ENCODE measurements at places on chromosomes 1 and 21.

DNA sequence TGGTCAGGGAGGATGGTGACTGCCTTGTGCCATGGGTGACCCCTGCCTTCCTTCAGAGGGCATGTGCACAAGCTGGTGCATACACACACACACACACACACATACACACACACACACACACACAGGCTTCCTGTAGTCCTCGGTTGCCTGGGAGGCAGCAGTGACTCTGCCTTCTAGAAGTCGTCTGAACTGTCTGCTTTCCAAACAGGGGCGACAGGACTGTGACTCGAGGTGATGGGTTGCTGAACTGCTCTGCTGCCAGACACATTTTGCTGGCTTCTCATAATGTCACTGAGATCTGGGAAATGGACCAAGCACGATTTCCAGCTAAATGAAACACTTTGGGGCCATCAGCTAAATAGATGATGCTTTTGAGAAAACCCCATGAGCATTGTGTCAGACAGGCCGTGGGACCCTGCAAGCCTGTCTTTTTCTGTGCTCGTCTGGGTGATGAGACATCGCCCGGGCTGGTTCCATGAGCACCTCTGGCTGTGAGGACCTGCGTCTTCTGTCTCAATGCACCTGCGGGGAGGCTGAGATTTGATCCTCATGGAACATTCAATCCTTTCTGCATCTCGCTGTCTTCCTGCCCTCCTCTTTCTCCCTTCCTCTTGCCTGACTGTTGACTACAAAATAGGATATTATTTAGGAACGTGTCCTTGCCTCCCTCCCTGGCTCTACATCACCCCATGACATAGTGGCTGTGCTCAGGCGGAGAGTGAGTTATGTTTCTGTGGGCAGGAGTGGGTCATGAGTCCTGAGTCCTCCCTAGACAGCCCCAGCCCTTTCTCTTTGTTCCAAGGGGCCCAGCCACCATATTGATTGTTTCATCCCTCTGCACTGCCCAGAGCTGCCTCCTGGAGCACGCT is 436.8 kb downstream of the CAMTA1 start:
- DNase-seq: no peak

DNA sequence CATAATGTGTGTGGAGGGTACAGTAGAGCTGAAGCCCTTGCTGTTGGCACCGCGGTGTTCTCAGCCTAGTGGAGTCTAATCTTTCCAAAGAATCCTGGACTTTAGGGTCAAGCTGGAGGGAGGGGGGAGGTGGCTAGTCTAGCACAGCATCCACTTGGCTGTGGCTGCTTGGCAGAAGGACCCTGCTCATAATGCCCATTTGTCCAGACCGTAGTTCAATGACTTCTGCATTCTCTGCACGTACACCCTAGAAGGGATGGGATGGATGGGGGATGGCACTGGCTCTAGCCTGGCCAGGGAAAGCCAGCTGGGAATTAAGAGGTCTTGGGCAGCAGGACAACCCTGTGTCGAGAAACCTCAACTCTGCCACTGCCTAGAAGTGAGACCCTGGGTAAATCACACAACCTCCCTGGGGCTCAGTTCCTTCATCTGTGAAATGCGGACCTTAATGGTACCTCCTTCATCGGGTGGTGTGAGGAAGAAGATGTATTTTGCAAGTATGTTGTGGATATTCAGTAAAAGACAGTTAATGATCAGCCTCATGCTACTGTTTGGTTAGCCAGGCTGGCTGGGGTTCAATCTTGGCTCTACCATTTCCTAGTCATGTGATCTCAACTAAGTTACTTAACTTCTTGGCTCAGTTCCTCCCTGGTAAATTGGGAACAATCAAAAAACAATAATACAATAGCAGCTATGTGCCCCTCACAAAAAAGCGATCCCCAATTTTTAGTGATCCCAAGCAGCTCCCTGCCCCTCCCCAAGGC is 27.2 kb upstream of the CLIC4 start:
- DNase-seq: no peak

GRCh38 chr1:2275796-2276536 is 47.8 kb downstream of the SKI start:
- DNase-seq: no peak

- no peak for DNase-seq
Measured at GRCh38 chr1:218068241-218068640, 216.9 kb upstream of the RRP15 start.

DNA sequence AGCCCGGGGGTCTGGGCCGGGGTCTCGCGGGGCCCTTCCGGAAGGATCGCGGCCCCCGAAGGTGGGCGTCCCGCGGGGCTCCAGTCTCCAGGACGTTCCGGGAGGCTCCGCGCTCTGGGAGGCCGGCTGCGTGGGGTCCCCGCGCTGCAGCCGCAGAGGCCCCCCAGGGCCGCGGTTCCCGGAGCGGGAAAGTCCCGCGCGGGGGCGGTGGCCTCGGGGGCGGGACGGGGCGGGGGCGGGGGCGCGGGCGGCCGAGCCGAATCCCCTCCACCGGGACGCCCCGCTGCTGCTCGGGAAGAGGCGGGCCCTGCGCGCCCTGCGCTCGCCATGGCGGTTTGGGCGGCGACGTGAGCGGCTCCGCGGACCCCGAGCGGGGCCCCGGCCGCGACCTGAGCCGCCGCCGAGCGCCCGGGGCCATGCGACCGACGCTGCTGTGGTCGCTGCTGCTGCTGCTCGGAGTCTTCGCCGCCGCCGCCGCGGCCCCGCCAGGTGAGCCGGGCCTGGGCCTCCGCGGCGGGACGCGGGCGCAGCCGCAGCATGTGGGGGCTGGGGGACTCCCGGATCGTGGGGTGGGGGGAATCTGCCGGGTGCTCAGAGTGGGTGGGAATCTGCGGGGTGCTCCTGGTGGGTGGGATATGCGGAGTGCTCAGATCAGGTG is at the start of gene IFNGR2:
IFNGR2 (plus strand) TSS at position 286 of the 658 bp plus-strand sequence; CDS start at position 417, 131 bp downstream.
- peak; percentile 33 for DNase-seq

- DNase-seq: no peak
Measured at GRCh38 chr1:47515164-47515789, 77.4 kb downstream of the FOXD2 start.

GRCh38 chr1:31660871-31661455 is 16.3 kb upstream of the PEF1 start:
- DNase-seq: no peak

DNA sequence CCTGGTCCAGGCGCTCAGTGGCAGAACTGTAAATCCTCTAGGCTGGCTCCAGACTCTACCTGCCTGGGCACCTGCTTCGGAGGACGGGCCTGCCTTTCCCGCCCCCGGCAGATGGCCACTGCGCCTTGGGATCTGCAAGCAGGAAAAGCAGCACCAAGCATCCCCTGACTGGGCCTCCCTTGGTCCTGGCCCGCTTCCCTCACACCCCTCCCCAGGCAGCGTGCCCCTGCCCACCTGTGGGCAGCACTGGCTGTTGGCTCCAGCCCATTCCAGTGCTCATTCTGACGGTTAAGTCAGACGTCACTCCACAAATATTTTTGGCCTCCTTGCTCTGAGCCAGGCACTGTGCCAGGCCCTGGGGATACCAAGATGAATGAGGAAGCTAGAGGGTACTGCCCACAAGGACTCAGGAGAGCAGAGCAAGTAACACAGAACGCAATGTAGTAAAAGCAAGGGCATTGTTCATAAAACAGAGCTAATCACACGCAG is 22.0 kb upstream of the BLACAT1 start:
- no peak for DNase-seq

- no peak for DNase-seq
Measured at GRCh38 chr1:7558481-7558880, 212.6 kb upstream of the VAMP3 start.

- DNase-seq: no peak
Measured at GRCh38 chr1:70477090-70477489, 66.0 kb downstream of the CTH start.

DNA sequence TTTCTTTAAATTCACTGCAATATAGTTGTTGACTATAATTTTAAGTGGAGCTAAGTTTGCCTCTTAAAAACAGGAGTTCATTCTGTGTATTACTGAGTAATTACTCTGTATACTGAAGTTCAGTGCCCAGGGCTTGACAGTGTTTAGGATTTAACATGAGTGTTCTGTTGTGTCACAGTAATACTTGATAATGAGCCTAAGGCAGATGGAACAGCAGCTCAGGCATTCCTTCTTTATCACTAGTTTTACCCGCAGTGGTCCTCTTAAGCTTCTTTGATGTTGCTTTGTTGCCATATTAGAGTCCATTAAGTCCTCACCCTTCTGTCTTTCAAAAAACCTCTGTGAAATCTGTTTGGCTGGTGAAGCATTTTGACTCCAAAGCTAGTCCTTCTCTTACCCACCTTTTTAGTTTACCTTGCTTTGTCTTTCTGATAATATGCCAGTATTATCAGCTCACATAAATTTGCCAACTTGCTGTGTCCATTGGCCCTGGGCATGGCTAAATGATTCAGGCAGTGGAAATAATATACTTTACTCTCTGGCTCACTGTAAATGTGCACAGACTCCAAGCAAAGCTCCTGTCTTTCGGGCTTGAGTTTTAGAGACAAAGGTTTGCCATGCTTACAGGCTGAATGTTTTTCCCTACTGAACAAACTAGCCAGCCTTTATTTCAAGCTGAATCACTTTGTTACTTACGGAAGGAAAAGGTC is 17.7 kb downstream of the HIPK1 start:
- DNase-seq: no peak

- no peak for DNase-seq
Measured at GRCh38 chr1:202104073-202104472, 18.6 kb upstream of the GPR37L1 start.

DNA sequence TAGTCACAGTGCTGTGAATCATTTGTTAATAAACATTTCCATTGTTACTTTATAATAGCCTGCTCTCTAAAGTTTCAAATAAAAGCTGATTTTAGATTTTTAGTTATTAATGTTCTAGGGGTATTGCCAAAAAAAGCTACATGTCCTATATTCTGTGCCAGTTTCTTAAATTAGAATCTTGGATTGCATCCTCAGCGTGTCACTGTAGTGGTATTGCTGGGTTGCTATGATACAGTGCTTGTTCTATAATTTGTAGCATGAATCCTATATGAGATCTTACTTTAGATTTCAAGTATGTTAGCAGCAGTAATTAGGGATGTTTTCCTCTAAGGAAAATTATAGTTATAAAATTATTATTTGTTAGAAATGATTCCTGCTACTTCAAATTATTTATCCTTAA is 16.4 kb downstream of the PPP2R5A start:
- DNase-seq: no peak

- no peak for DNase-seq
Measured at GRCh38 chr1:40982721-40983120, 3.2 kb downstream of the CTPS1 start.

GRCh38 chr1:9321480-9321849 is 28.8 kb downstream of the SPSB1 start:
- DNase-seq: no peak

- DNase-seq: no peak
Measured at GRCh38 chr1:51669816-51670215, 52.9 kb downstream of the OSBPL9 start.

GRCh38 chr1:216887032-216887431 is 163.8 kb upstream of the ESRRG start:
- no peak for DNase-seq

DNA sequence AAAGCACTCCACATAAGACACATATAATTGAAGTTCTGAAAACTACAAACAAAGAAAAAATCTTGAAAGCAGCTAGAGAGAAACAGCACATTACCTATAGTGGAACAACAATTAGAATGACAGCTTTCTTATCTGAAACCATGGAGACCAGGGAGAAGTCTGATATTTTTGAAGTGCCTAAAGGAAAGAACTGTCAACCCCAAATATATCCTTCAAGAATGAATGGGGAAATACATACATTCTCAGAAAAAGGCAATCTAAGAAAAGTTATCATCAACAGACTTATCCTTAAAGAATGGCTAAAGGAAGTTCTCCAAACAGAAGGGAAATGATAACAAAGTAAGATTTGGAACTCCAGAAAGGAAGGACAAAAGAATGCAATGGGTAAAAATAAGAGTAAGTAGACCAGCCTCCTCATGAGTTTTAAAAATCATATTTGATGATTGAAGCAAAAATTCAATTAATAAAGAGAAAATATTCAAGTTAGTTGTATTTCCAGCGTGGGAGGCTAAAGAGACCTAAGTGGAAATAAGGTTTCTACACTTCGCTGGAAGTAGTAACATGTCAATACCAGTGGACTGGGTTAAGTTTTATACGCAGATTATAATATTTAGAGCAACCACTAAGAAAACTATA is 170.8 kb upstream of the SAMSN1 start:
- no peak for DNase-seq

DNA sequence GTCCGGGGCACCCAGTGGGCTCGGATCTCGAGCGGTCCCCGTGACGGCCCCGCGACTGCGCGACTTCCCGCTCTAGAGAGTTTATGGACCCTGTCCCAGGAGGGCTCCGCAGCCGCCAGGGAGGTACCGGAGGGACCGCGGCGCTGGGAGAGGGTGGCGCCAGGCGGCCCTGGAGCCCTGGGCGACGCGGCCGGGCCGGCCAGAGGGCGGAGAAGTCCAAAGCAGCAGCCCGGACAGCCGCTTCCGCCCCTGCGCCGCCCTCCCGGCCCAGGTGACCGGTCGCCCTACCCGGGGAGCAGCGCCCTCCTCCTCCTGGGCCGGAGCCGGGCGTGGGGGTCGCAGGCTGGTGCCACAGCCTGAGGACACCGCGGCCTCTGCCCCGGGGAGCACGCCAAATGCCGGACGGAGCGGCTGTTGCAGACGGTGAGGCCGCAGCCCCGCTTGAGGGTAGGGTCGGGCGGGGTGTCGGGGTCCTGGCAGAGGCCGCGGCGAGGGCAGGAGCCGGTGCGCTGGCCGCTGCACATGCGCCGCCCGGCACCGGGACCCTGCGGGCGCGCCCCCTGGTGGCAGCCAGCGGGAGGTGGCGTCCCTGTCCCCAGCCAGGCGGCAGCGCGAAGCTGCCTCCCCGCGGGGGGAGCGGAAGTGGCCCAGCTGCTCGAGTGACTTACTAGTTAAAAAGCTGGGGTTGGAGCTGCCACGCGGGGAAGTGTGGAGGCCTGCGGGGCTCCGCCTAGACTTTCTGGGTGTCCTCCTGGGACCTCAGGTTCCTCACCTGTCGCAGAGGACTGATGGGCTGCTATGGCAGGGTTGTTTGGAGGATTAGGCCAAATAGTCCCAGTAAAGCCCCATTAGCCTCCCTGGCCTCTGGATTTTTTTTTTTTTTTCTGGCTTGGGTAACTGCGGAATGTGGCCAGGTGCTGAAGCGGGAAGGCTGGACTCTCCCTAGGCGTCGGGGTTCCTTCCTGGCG is 20.9 kb upstream of the ZNF678 start:
- DNase-seq: peak; percentile 85

DNA sequence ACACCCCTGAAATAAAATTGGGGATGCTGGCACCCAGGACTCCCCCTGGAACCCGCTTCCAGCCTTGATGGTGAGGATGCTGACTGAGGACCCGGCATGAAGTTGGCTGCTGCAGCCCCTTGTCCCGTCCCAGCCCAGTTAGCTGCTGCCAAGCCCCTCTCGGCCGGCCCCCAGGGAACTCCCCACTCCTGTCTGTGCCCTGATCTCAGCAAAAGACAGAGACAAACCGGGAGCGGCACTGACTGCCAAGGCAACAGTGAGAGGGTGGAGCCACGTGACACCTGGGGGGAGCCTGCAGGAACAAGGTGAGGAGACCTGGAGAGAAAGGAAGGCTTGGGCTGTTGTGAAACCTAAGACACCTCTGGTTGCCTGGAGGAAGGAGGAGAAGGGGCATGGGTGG is 24.7 kb downstream of the CASZ1 start:
- no peak for DNase-seq

GRCh38 chr1:61279570-61279969 is 197.2 kb downstream of the NFIA start:
- DNase-seq: no peak

- DNase-seq: no peak
Measured at GRCh38 chr1:240093120-240093961, 1.7 kb downstream of the FMN2 start.
